ENCODE measurements at places on chromosomes 5 and 9.

DNA sequence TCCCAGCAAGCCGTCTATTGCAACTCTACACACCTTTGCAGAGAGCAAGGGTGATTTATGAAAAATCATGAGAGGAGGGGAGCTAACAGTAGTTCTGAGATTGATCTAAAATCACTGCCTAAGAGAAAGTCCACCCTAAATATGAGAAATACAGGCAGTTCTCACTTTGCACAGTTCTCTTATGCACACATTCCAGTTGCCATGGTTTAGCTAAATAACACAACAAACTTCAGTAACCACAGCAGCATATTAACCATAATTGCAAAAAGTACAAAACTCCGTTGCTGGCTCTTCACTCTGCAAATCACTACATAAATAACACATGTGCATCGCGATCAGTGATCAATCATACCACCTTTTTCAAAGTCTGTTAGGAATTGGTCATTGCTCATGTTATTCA lies 31.1 kb downstream of the PGGT1B start:
- no peak for DNase-seq

- DNase-seq: no peak
Observed at GRCh38 chr9:79447762-79448161, 124.0 kb upstream of the TLE4 start.

DNA sequence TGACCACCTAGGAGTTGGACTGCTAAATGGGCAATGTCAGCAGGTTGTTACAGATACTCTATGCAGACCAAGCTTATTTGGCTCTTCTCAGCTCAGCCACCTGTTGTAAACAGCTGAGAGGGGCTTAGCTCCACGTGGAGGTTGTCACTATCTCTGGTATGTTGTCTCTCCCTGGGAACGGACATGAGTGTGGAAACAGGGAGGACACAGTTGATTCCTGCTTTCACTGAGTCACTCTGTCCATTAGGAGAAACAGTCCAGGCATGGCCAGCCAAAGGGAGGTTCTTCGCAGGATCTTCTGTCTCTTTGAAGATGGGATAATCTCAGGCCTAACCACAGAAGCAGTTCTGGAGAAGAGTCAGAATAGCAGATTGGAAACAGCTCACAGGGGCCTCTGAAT lies 121.2 kb downstream of the PALM2AKAP2 start:
- no peak for DNase-seq

GRCh38 chr5:123007754-123008153 lies 28.8 kb downstream of the PPIC start:
- no peak for DNase-seq

GRCh38 chr9:32161720-32162119 lies 222.7 kb upstream of the ACO1 start:
- DNase-seq: no peak

Data from SW480 (cell line).